ENCODE measurements at places on chromosomes 13 and 19.

GRCh38 chr19:9078651-9079050 lies 8.2 kb upstream of the OR1M1 start:
- no peaks in the 10 kb centered on the region for H3K27me3 ChIP-seq
- H3K4me1 ChIP-seq: peaks cover 12% of the 10 kb centered on the region

- H3K4me3 ChIP-seq: peak overlapping the region; percentile 44
- H3K27ac ChIP-seq: no peak overlapping the region
- no peaks in the 10 kb centered on the region for H3K27me3 ChIP-seq
- H3K36me3 ChIP-seq: no peaks in the 10 kb centered on the region
Observed at GRCh38 chr13:41916173-41916954, 44.5 kb downstream of the VWA8 start.

DNA sequence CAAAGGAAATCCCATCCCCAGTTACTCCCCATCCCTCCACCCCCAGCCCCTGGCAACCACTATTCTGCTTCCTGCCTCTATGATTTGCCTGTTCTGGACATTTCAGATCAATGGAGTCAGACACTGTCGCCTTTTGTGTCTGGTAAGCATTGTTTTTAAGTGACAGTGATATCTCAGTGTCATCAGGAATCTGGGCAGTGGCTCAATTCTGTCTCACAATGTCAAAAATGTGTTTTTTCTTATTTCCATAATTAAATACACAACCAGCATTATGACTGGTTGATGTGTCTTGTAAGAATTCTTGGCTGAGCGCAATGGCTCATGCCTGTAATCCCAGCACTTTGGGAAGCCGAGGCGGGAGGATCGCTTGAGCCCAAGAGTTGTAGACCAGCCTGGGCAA lies 20.2 kb upstream of the PGLS start:
- no peak overlapping the region for H3K4me3 ChIP-seq
- no peaks in the 10 kb centered on the region for H3K27me3 ChIP-seq
- no peaks in the 10 kb centered on the region for H3K4me1 ChIP-seq
- H3K27ac ChIP-seq: no peak overlapping the region
- DNase-seq: no peak

DNA sequence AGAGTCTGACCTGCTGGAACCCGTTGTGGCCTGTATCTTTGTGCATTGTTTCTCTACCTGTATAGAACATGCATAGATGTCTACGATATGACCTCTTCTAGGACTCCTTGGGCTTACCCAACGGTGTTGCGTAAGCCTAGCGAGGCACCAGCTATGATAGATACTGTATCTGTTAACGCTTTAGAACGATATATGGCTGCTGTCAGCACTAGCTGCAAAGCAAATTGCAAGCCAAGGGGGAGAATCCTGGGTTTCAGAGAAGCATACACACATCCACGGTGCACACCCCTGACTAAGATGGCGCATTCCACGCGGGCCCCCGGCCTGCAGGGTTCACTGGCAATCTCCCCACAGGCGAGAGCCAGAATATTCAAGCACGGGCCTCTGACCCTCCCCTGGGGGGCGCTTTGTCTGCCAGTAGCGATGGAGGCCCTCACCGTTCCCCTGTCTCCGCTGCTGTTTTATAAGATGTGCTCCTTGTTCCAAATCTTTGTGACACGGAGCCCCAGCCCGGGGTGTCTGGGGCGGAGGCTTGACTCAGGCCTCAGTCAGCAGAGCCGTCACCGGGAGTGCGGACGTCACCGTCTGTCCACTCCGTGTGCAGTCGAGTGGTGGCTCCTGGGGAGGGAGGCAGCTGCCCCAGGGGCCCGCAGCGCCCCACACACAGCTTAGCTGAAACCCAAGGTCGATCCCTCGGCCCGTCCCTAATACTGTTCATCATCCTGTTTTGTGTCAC lies 12.9 kb upstream of the RPS15 start:
- DNase-seq: no peak
- H3K36me3 ChIP-seq: peaks cover 73% of the 10 kb centered on the region
- H3K4me3 ChIP-seq: no peak overlapping the region
- no peaks in the 10 kb centered on the region for H3K27me3 ChIP-seq
- H3K4me1 ChIP-seq: no peaks in the 10 kb centered on the region

DNA sequence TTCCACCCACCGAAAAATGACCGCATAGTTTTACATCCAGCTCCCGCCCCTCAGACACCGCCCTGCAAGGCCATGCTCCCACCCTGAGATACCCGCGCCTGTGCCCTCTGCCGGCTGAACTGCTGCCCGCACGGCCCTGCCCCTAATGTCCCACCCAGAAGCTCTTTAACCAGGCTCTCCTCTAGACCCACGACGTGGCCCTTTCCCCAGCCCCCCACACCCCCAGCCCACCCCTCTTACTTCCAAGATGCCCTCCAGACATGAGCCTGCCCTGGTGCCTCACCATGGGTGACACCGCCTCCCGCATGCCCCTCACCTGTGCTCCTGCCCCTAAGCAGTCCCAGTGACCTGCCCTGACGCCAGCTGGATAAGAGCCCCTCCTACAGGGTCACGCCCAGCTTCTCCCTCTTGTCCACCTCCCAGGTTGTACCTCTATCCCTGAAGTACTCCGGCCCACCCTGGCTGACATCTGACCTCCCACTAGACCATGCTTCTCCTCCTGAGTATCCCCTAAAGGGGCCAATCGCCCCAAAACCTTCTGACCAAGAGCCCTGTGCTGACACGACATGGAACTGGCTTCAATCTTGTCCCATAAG lies 51.2 kb downstream of the COLGALT1 start:
- H3K36me3 ChIP-seq: no peaks in the 10 kb centered on the region
- H3K27me3 ChIP-seq: peaks cover 5% of the 10 kb centered on the region
- H3K4me3 ChIP-seq: peak overlapping the region; percentile 66
- H3K27ac ChIP-seq: no peak overlapping the region
- peaks cover 11% of the 10 kb centered on the region for H3K4me1 ChIP-seq
- DNase-seq: no peak

DNA sequence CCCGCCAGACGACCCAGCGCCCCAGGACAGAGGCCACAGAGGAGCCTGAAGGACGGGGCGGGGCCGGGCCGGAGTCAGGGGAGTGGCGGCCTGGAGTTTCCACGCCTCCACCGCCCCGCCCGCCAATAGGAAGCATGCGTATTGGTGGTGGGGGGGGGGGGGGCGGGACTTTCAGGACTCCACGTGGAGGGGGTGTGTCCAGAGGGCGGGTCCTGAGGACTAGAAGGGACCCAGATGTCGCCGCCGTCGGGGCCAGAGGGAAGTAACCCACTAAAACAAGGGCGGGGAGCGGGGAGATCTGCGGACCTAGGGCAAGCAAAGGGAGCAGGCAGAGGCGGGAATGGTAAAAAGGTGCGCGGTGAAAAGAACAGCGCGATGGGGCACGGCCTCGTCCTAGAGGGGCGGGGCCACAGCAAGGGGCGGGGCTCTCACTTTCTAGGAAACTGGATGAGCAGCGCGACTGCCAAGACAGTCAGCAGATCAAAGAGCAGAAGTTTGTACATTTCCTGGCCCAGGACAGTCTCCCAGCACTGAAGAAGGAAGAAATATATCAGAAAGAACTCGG lies 2.8 kb upstream of the LENG1 start:
- H3K27me3 ChIP-seq: peaks cover 4% of the 10 kb centered on the region
- peaks cover under 1% of the 10 kb centered on the region for H3K36me3 ChIP-seq
- DNase-seq: peak; percentile 40
- no peak overlapping the region for H3K27ac ChIP-seq
- peaks cover 16% of the 10 kb centered on the region for H3K4me1 ChIP-seq

- peaks cover 33% of the 10 kb centered on the region for H3K36me3 ChIP-seq
- DNase-seq: no peak
- no peak overlapping the region for H3K27ac ChIP-seq
- no peak overlapping the region for H3K4me3 ChIP-seq
- H3K27me3 ChIP-seq: no peaks in the 10 kb centered on the region
Observed at GRCh38 chr19:42052241-42052863, 17.7 kb downstream of the GRIK5 start.

DNA sequence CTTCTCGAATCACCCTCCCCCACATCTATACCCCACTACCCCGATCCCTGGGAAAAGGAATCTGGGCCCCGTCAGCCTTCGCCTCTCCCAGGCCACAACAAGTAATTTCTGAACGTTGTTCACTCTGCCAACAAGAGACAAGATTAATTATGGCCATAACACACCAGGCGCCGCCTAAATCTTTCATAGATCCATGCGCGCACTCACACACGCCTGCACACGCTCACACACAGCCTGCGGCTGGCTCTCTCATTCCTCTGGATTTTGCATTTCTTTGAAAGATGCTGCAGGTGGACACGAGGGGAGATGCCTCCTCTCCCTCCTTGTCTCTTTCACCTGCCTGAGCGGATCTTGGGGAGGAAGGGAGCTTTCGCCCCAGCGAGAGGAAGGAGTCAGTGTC lies 17.1 kb downstream of the ZNRF4 start:
- H3K27me3 ChIP-seq: no peaks in the 10 kb centered on the region
- no peak overlapping the region for H3K27ac ChIP-seq
- no peak overlapping the region for H3K4me3 ChIP-seq
- H3K36me3 ChIP-seq: no peaks in the 10 kb centered on the region
- no peaks in the 10 kb centered on the region for H3K4me1 ChIP-seq

DNA sequence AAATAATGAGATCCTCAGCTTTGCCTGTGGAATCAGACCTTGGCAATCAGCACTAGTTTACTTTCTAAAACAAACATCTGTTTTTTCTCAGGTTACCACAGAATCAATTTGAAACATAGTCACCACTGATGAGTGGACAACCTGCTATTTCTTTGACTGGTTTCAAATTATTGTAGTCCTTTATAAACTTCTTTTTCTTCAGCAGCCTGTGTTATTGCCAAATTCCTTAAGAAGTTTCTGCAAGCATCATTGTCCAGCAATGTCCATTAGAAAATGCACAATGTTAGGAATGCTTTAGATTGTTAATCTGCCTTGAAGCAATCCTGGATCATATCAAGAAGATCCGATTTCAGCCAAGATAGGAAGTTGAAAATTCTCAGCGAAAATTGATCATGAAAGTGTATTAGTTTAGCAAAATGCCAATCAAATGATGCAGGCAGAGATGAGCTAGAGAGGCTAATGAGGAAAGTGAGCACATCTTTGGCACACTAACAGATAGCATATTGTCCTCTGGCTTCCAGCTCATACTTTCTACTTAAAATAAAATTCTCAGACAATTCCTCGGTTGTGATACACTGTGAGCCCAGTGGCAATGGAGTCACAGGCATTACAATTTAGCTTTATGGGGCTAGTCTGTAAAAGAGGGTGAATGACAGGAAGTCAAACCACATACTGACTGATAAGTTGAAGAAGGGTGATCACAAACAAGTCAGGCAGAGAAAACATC lies 270.6 kb downstream of the SLITRK6 start:
- no peak overlapping the region for H3K27ac ChIP-seq
- DNase-seq: no peak
- no peaks in the 10 kb centered on the region for H3K27me3 ChIP-seq
- no peaks in the 10 kb centered on the region for H3K4me1 ChIP-seq

DNA sequence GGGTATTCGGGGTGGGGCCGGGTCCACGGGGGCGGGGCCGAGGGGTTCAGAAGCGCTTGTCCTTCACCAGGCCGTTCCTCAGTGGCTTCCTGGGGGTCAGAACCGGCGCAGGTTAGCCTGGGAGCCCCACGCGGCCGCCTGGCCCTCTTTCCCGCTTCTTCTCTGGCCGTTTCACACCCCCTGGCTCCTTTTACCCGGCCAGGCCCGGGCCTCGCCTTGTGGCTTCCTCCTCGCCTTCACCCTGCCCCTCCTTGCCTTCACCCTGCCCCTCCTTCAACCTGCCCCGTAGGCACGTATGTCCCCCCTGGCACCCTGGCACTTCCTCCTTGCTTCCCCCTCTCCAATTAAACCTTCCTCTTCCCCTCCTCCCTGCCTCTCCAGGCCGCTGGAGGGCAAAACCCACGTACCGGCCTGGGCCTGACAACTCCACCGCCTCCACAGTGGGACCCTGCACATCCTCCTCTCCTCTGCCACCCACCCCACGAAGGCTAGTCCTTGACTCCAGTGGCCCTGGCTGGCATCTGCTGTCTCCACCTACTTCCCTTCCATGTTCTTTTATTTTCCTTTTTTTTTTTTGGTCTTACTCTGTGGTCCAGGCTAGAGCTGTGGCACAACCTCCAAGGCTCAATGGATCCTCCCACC lies 25.3 kb downstream of the CERS1 start:
- no peaks in the 10 kb centered on the region for H3K4me1 ChIP-seq
- H3K27me3 ChIP-seq: no peaks in the 10 kb centered on the region

GRCh38 chr13:64900039-64900438 lies 2330.1 kb downstream of the PCDH9 start:
- no peaks in the 10 kb centered on the region for H3K4me1 ChIP-seq
- DNase-seq: no peak
- H3K27me3 ChIP-seq: no peaks in the 10 kb centered on the region
- no peak overlapping the region for H3K27ac ChIP-seq
- H3K4me3 ChIP-seq: no peak overlapping the region
- no peaks in the 10 kb centered on the region for H3K36me3 ChIP-seq

GRCh38 chr19:57803594-57804325 lies 11.0 kb downstream of the ZNF552 start:
- peaks cover 11% of the 10 kb centered on the region for H3K36me3 ChIP-seq
- H3K4me3 ChIP-seq: peak overlapping the region; percentile 77
- H3K27ac ChIP-seq: peak overlapping the region; percentile 81
- no peak for DNase-seq

- no peak for DNase-seq
- H3K4me1 ChIP-seq: peaks cover 44% of the 10 kb centered on the region
- no peaks in the 10 kb centered on the region for H3K36me3 ChIP-seq
Observed at GRCh38 chr13:97273341-97273831, 51.3 kb downstream of the MBNL2 start.

- H3K27me3 ChIP-seq: no peaks in the 10 kb centered on the region
- no peak overlapping the region for H3K27ac ChIP-seq
- H3K36me3 ChIP-seq: no peaks in the 10 kb centered on the region
- H3K4me3 ChIP-seq: no peak overlapping the region
- DNase-seq: no peak
Observed at GRCh38 chr19:52679598-52679997, 41.4 kb upstream of the ZNF83 start.

Measured in thoracic aorta (tissue), 2 donors.